Activated T-cell treated with anti-CD3 and anti-CD28 coated beads for 48 hours (primary cell): ENCODE measurements at places on chromosomes 1 and 21.

- no peak for DNase-seq
These were observed 7.4 kb upstream of the NEXN start for GRCh38 chr1:77881061-77881460.

DNA sequence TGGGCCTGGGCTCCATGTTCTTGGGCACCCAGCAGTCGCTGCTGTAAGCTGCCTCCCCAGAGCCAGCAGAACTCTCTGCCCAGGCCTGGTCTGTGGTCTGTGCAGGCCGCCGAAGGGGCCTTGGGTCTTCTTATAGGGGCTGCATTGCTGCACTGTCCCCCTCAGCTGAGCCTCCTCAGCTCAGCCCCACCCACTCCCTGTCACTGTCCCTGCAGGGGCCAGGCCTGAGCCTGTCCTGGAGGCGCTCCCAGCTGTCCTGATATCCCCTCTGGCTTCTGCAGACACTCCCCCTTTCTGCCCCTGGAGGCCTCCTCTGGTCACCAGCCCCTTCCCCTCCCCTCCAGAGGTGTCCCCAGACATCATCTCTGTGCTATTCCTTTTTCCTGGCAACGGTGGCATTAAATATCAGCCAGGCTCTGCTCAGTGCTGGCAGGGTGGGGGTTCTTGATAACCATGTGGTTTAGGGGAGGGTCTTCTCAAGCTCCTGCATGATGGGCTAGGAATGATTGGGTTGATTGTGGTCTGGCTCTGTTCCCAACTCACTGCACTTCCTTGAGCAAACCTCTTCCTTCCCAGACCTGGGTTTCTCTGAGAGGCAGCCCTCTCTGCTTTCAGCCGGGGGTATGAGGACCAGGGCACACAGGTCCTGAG, 3.7 kb upstream of the FOXO6 start:
- no peak for DNase-seq

- DNase-seq, result no peak
These were observed 25.2 kb downstream of the MAPKAPK2 start for GRCh38 chr1:206709772-206710459.

GRCh38 chr1:30322859-30323257, 400.5 kb downstream of the MATN1 start:
- DNase-seq, result no peak

DNA sequence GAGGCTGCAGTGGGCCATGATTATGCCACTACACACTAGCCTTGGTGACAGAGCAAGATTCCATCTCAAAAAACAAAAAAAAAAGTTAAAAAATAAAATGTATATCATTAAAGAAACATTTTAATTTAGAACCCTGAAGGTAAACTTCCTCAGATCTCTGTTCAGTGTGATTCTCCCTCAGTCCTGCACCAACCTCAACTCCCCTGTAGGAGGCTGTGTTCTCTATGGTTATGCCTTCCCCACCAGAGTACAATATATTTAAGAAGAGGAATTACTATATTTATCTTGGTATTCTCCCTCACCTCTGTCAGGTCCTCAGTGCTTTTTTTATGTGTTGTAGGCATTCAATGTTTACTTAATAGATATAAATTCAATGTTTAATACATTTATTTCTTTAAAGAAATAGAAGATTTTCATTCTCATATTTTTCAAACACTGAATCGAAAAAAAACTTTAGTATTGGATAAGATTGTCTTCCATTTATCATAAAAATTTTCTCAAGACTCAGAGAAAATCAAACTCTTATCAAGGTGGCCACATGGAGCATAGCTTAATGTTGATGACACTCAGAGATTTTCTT, 4.8 kb upstream of the LRRC8B start:
- DNase-seq, result no peak

DNA sequence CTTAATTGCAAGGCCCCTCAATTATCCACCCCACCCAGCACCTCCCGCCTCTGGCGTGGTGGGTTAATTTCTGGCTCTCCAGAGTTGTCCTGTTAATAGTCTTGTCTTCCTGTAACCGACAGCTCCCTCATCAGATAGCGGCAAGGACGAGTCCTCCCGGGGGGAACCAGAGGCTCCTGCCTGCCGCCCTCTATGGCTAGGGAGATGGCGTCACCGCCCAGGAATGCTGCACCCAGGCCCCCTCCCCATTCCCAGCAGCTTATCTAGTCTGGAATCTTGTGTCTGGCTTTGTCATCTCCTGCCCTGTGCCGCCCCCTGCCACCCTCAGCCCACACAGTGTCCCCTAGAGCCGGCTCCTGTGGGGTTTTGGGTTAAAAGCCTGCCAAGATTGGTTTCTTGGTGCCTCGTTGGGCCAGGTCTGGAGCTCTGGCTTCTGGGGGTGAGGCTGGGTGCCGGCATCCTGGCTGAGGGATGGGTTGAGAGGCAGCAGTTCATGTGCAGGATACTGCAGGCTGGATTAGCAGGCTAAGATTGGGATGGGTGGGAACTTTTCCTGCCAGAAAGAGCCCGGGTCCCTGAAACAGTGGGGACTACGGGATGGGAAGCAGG, 48.8 kb downstream of the EDN2 start:
- no peak for DNase-seq

GRCh38 chr1:93992954-93993353, 83.7 kb upstream of the GCLM start:
- DNase-seq, result no peak

GRCh38 chr1:161180639-161181038, 3.3 kb upstream of the B4GALT3 start:
- DNase-seq, result no peak

- no peak for DNase-seq
These were observed 4.2 kb downstream of the GJA4 start for GRCh38 chr1:34796990-34797389.

- no peak for DNase-seq
These were observed 517.6 kb downstream of the PTPRU start for GRCh38 chr1:29753771-29754572.

DNA sequence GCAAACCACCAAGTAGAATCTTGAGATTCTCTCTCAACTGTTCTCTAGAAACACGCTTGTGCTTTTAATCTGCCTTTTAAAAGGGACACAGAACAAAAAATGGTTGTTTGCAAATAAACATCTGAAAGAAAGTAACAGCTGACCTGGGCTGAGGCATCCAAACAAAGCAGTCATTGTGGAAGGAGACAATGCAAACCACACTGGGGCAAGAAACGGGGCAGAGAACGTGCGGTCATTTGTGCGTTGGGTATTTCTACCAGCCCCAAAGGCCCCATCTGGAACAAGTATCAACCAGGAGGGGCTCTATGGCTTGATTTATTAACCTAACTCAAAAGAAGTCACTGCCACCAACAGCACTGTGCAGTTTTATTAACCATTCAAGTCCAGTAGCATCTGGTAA, 6.0 kb downstream of the STMN1 start:
- no peak for DNase-seq

DNA sequence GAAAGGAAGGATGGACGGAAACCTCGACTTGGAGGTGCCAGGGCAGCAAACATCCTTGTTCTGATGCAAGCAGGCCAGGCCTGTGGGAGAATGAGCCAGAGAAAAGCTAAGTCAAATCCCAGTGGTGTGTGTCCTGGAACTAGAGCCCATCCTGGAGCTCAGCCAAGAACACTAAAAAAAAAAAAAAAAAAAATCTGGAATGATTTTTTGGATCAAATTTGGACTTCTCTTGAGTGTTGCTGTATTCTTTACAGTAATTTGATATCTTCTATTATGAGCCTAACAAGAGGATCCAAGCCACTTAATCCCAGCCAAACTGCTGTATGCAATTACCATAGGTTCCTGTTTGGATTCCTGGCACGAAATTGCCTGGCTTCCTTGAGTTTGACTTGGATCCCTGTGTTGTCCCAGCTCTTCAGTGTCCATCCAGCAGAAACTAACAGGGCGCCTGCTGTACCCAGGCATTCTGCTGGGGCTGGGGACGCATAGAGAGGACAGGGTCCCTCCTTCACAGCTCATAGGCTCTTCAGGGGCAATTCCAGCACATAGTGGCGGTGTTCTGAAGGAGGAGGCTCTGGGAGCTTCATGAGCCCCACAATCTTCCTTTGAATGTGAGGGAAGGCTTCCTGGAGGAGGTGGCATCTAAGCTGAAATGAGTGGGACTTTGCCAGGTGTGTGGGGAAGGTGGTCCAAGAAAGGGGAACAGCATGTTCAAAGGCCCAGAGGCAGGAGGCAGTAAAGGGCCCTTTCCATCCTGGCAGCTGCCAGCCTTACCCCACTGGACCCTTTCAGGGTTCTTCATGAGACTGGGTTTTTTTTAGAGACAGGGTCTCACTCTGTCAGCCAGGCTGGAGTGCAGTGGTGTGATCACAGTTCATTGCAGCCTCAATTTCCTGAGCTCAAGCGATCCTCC, 24.7 kb downstream of the EPHX1 start:
- DNase-seq, result no peak

GRCh38 chr21:17797967-17798366, 21.2 kb downstream of the C21orf91 start:
- no peak for DNase-seq

DNA sequence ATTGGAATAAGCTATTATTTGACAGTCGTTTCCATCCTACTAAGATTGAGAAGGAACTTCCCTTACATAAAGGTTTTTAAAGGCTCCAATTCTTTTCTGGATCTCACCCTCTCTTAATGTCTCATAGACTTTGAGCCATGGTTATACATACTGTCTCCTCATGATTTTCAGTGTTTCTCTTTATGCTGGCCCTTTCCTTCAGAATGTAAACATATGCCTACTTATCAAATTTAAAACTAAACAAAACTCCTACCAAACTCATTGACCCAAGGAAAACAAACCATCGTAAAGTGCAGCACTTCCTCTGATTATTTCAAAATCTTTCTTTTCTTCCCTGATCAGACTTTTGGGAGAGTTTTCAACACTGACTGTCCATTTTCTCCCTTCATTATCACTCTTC, 163.4 kb upstream of the DPYD start:
- no peak for DNase-seq

DNA sequence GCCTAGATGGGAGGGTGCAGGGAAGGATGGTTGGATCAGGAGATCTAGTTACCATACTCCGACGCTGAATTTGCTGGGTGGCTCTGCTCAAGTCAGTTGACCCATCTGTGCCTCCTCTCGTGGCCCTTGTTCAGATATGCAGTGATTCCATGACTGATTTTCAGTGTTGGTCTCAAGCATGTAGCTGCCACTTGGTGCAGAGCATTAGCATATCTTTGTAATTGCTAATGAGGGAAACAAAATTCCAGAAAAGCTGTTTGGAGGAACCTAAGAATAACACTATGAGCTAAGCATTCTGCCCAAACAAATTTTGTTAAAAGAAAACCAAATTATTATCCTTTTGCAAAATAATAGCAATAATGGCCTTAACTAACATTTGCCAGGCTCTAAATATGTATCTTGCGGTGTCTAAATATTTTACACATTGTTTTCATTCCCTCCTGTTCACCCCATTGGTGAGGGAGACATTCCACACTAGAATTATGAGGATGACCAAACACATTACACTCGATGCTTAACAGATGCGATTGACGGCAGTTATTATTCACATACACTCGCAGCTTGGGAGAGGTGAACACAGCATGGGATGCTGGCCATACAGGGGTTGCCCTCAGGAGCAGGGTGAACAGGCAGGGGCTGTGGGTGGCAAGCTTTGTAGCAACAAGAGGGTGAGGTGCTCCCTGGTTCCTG, 69.1 kb downstream of the KCNJ15 start:
- DNase-seq, result no peak

DNA sequence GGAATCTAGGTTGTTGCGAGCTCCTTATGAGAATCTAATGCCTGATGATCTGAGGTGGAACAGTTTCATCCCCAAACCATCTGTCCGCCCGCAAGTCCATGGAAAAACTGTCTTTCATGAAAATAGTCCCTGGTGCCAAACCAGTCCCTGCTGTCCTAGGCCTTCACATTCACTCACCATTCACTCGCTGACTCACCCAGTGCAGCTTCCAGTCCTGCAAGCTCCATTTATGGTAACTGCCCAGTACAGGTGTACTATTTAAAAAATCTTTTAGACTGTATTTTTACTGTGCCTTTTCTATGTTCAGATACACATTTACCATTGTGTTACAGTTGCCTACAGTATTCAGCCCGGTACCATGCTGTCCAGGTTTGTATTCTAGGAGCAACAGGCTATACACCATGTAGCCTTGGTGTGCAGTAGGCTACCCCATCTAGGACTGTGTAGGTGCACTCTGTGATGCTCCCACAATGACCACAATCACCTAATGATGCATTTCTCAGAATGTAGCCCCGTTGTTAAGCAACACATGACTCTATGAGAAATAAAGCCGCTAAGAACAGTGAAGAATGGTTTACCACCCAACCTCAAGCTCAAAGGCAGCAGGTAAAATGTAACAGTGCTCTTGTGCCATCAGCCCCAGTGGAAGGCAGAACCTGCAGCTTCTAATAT, 2.4 kb downstream of the ECHDC2 start:
- no peak for DNase-seq

- no peak for DNase-seq
These were observed 69.7 kb upstream of the USP24 start for GRCh38 chr1:55284856-55285255.

DNA sequence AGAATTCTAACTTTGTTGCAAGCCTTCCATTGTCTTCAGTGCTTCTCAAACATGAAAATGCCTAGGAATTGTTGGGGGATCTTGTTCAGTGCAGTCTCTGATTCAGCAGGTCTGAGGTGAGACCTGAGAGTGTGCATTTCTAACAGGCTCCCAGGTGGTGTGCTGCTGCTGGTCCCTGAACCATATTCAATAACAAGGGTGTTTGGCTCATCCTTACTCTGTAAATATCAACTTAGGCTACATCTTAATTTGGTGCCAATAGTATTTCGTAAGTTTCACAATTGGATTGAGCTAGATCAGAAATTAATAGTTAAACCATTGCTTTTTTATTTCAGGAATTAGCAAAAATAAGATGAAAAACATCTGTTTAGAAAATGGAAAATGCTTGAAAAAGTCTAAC, 59.1 kb upstream of the GPR88 start:
- DNase-seq, result no peak

- no peak for DNase-seq
These were observed 50.7 kb upstream of the TRAPPC10 start for GRCh38 chr21:43961382-43961909.

GRCh38 chr1:32693455-32694174, 9.0 kb downstream of the SYNC start:
- DNase-seq, result no peak

DNA sequence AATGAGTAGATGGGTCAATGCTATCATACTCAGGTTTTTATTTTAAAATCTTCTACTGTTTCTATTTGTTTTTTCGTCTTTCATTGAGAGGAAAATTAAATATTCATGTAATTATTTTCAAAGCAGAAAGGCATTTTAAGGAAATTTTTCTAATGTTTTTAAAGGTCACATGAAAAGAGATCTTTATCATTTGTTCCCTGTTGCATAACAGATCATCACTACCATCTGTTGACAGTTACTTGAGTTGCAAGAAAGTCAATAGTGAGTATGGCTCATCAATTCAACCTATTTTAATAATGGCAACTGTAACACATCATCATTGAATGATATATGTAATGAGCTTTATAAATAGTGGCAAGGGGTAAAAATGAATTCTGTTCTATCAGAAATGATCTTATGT, 369.7 kb downstream of the DPYD start:
- DNase-seq, result no peak

DNA sequence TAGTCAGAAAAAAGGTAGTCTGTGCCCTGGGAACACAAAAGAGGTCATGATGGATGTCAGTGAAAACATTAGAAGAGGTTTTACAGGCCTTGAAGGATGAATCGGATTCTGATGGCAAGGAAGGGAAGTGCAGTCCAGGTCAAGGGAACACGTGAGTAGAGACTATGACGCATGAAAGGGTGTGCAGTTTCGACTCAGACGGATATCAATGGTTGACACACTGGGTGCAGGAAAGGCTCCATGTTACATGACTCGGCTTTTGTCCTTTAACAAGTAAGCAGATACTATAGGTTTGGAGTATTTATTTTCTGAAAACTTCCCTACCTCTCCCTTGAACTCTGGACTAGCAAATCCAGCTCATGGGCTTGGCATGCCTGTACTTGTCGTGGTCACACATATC, 55.3 kb downstream of the SEC16B start:
- DNase-seq, result no peak
